ENCODE measurements at places on chromosomes 12 and 14.

DNA sequence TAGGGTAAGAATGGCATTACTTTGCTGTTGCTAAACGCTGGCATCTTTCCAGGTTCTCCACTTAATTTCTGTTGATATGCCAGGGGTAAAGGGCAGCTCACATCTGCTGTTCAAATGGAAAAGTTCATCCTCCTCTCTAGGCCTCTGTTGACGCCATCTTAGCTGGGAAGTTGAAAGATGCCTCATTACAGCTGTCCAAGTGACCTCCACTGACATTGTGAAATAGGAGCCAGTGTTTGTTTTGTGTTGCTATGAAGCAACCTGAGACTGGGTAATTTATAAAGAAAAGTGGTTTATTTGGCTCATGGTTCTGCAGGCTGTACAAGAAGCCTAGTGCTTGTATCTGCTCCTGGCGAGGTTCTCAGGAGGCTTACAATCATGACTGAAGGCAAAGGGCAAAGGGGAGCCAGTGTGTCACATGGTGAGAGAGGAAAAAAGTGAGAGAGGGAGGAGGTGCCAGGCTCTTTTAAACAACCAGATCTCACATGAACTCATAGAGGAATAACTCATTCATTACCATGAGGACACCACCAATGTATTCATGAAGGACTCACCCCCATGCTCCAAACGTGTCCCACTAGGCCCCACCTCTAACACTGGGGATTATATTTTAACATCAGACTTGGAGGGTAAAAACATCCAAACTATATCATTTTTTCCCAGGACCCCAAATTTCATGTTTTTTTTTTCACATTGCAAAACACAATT lies 3.2 kb upstream of the ADAM21 start:
- DNase-seq = no peak

- no peak for DNase-seq
These were observed 248.5 kb upstream of the DDHD1 start for GRCh38 chr14:53401646-53402045.

DNA sequence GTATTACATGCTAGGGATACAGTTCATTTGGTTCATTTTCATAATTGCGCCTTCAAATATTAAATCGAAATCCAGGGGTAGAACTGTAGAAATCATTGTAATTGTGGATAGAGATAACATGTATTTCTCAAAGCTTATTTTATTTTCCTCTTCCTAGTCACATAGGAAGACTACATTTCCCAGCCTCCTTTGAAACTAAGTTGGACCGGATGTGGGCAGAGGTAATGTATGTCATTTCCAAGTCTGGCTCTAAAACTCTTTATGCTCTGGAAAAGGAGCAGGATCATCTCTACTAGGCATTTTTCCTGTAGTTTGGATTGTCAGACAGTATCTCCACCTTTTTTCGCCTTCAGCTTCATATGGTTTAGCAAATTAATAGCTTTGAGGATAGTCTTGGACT lies 70.1 kb upstream of the CRY1 start:
- no peak for DNase-seq

- no peak for DNase-seq
These were observed 40.3 kb upstream of the TRAF3 start for GRCh38 chr14:102736956-102737355.

- DNase-seq = no peak
These were observed 268.0 kb upstream of the TMEM132C start for GRCh38 chr12:127998988-127999387.

DNA sequence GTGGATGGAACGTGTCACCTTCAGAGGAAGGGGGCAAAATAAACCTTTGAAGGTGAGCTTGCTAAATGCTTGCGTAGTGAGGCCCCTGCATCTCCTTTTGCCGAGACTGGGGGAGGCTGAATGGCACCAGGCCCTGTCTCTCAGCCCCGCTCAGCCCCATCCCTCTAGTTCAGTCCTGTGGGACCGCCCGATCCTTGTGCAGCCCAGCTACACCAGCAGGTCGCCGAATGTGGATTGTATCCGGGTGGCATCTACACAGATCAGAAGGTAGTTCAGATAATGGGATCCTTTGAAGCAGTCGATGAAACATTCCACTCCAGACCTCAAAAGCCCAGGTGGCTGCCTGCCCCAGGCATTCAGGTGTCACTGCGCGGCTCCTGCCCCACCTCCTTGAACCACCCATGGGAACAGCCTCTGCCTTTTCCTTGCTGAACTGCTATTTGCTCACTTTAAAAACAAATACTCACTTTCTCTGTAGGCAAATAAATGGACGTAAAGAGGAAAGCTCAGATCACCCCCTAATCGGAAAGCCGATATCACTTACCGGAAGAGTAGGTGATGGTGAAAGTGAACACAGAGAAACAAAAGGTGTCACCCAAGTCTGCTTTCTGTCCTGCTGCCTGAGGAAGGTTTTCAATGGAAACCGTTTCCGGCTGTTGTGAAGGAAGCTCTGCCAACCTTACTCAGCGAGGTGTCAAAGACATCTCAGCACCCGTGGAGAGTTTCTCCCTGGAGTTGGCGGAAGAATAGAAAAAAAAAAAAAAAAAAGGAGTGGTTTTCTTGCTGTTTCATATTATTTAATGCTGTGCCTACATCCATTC lies 100.3 kb upstream of the NCOR2 start:
- no peak for DNase-seq

DNA sequence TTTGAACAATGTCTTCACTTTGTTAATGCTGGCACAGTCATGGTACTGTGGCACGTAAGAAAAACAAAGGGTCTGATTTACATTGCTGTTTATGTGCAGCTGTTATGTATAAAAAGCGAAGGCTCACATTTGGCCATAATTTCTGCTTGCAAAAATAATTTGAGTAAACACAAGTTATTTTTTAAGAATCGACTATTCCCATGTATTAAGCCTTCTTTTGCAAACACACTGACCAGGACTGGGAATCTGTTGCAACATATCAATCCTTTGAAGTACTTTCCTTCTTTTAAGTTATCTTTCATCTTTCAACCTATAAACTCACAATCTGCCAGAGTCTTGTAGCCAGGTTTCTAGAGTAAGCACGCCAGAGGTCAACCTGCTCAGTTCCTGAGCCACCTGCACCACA lies 145.4 kb upstream of the BMP4 start:
- no peak for DNase-seq

DNA sequence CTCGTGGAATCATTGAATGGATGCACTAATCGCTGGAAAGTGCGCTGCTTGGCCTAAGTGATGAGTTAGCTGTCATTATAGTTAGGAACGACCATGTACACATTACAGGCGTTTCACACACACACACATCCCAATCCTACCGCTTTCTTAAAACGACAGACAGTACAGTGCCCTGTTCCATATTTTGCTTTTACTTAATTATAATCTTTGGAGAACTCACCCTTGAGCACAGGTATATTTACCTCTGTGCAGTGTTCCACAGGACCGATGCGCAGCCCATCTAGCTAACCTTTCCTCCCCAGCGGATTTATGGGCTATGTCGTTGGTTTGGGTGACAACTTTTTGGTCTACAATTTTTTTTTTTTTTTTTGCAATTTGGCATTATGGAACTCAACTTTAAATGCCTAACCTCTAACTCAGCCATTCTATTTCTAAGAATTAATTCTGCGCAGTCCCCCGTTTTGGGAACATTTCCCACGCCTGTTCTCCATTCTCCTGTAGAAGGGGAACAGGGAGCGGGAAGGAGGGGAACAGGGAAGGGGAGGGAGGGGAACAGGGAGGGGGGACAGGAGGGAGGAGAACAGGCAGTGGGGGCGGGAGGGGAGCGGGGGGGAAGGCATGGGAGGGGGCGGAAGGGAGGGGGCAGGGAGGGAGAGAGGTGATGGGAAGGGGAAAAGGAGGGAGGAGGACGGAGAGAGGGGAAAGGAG lies 663 bp upstream of the ULK1 start:
- DNase-seq = no peak

GRCh38 chr14:76687611-76688382 lies 73.5 kb upstream of the VASH1 start:
- DNase-seq = no peak

- DNase-seq = no peak
These were observed 92.9 kb downstream of the EFCAB11 start for GRCh38 chr14:89861630-89862029.

DNA sequence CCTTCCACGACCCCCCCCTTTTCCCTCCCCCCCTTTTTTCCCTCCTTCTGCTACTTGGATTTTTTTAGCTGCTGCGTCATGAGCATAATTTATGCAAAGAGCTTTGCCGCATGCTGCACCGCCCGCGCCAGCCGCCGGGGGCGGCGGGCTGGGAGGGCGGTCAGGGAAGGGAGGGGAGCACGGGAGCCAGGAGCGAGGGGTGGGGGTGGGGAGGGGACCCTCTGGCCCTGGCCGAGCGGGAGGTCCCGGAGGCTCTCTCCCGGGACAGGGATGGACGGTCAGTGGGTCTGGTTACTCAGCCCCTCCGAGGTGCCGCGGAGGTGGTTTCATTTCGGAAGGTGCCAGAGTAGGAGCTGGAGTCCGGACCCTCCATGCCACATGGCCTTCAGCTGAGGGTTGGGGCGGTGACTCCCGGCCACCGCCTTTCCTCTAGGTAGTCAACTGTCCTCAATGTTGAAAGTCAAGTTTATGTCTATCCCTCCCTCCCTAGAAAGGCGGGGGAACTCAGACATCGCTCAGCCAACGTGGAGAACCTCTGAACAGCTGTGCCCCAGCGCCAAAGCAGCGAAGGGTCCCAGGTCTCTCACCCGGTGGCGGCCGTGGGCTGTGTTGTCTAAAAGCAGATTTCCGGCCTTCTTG lies at the start of gene POU6F1:
TSS of gene POU6F1 (minus strand) at position 95 of the 639 bp plus-strand sequence. CDS start 11,226 bp downstream, outside the sequence.
- peak; percentile 56 for DNase-seq

DNA sequence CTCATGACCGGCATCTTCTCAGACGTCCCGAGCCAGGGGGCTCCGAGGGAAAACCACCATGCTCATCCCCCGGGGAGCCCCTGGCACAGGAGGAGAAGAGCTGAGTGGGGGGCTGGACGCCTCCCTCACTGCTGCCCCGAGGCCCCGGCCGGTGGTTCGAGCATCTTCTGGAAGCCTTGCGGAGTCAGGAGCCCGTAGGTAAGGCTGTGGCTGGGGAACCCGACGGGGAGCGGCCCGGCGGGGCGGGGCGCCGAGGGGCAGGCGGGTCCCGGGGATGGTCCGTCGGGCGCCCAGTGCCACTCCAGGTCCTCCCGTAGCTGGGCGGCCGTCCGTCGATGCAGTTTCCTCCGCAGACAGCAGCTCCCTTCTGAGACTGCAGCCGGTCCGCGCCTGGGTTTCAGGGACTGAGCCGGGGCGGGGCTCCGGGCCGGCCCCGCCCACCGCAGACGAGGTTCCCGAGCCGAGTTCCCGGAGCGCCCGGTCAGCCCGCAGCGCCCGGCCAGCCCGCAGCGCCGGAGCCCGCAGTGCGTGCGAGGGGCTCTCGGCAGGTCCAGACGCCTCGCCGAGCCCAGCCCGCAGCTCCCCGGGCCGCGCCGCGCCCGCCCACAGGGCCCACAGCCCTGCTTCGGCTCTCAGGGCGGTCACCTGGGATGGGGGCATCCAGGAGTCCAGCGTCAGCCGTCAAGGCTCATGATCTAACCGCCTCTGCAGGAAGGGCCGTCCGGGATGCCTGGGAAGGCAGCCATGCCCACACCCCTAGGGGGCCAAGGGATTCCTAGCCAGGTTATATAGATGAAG lies at the start of gene PGF:
TSS of gene PGF (minus strand) at position 369 of the 798 bp plus-strand sequence. CDS start at position 14, 355 bp downstream.
- DNase-seq = peak; percentile 30

DNA sequence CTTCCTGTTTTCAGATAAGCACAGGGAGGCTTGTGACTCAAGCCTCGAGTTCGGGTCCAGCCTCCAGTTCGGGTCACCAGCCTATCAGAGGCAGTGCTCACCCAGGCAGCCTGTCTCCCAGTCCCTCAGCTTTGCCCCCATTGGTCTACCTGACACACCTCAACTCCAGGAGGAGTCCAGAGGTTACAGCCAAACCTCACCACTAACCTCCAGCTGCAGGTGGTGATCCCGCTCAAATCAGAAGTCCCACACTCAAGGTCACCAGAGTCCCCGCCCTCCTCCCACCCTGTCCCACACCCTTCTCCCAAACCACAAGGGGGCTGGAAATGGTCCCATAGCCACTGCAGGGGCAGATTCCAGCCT lies 42.1 kb downstream of the KDM2B start:
- DNase-seq = no peak

- no peak for DNase-seq
These were observed 42.0 kb downstream of the KCNK13 start for GRCh38 chr14:90103808-90104207.

- no peak for DNase-seq
These were observed 78.2 kb upstream of the CFL2 start for GRCh38 chr14:34792598-34792997.

GRCh38 chr14:94129758-94130414 lies 482 bp upstream of the IFI27L2 start:
- peak; percentile 10 for DNase-seq

DNA sequence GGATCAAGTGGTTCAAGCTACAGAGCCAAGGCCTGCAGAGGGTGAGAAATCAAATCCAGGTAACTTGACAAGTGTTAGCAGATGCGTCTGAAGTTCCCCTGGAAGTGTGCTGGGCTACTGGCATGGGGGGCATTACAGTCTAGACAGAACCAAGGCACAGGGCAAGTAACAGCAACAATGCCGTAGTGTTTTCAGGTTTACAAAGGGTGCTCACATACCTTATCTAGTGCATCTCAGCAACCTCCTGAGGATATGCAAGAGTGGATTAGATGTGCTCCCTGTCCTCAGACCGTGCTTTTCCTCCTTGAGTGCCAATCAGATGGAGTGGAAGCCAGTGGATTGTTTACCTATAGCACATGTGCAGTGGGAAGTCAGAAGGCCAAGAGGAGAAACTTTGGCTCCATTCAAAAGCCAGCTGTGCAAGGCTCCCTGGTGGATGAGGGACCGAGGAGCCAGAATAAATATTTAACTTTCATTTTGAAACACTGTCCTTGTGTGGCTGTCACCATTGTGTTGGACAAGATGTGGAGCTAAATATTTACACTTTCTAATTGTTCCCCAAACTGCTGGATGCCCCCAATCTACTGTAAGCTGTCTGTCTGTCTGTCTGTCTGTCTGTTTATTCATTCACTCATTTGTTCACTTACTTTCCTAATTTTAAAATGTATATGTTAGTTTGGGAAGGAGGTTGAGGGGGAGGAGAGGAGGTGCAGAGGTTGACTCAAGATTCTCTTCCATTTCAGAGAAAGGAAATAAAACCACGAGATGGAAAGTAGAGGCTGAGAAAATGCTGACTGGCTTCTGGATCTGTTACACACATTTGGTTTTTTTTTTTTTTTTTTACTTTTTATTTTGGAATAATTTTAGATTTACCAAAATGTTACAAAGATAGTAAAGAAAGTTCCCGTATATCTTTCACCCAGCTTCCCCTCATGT lies 184.0 kb upstream of the PARP11 start:
- DNase-seq = no peak

DNA sequence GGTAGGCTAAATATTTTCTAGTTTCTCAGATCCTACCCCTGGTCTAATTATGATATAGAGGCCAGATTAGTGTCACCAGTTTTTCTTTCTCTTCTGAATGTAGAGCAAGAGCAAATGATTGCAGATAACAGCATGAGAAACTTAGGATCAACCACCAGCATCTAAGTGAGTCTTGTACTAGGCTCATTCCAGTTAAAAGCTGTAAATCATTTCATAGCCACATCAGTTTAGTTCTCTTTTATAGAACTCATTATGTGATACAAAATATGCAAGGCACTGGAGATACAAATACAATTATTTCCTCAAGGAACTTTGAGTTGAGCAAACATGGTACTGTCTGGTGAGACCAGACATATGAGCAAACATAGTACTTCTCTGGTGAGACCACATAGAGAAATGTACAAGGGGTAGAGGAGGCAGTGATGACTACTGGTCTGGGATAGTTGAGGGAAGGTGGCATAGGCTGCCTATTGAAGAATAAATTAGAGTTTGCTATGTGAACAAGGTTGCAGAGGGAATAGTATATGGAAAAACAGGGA lies 59.5 kb downstream of the CRADD start:
- no peak for DNase-seq

- DNase-seq = no peak
These were observed 165.5 kb downstream of the SLC38A4 start for GRCh38 chr12:46660276-46660675.

All from activated T-cell treated with anti-CD3 and anti-CD28 coated beads for 48 hours (primary cell).